ENCODE measurements at places on chromosomes 11 and 22.
A peak's percentile ranks its signal among the peaks of the same experiment; 100 is the strongest.

DNA sequence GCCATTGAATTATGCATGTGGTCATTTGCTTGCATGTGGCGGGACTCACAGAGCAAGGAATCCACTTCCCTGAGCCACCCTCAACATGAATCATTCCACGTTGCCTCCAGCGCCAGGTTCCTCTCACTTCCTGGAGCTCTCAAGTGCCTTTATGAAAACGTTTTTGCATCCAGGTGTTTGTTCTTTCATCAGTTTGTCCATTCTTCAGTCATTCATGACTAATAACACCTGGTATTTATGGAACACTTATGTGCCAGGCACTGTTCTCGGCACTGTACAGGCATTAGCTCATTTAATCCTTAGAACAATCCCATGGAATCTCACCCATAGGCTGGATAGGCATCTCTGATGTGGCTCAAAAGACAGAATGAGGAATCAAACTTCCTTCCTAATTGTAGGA lies 256.1 kb upstream of the SYN3 start:
- no peak for DNase-seq

GRCh38 chr11:134120143-134120850 lies 51.4 kb downstream of the JAM3 start:
- DNase-seq: no peak

DNA sequence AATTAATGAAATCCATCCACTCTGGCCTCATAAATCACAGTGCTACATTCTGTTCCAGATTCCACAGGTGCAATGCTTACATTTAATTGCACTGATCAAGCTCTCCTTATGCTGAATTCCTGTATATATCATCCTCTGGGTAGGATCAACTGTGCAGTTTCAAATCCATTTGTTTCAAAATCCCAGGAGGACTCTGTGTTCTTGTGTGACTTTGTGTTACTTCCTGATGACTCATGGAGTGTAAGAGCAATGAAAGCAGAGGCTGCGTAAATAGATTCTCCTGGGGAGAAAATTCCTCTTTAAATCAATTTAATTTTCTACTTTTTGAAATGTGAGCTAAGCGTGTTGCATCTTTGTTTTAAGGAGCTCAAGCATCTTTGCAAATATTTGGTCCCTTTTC lies 752.7 kb downstream of the METTL15 start:
- peak; percentile 27 for DNase-seq

DNA sequence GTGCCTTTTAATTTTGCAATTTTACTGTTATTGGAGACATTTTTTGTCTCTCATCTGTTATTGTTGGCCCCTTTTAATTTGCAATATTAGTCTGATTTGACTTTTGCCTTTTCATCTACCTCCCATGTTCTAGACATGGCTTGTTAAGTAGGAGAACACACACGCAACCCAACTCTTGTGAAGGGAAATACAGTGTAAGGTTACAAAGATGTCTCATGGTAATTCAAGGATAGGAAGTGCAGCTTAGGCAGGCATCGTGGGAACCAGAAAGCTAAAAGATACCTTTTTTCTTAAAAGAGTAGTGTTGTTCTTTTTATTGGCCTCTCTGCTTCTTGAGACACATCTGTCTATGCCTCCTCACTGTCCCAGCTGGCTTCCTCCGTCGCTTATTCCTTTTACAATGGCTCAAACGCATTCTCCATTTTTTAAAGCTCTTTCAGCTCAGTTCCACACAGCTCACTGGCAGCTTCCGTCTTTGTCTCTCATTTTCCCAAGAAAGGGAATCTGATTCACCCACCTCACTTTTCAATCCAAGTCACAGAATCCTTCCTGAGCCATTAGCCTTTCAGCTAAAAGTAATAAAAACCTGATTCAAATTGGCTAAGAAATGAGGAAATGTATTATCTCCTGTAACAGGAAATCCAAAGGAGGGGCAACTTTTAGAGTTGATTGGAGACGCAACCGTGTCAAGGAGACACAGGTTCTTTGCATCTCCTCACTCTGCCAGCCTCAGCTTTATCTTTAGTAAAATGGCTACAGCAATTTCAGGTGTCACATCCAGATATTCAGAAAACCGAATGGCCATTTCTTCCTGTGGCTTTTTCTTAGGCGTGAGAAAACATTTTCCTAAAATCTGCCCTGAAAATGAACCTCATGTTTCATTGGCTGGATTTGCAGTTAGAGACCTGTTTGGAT lies 57.2 kb downstream of the SIK2 start:
- no peak for DNase-seq

GRCh38 chr11:101323997-101324396 lies 194.4 kb upstream of the PGR start:
- DNase-seq: no peak

DNA sequence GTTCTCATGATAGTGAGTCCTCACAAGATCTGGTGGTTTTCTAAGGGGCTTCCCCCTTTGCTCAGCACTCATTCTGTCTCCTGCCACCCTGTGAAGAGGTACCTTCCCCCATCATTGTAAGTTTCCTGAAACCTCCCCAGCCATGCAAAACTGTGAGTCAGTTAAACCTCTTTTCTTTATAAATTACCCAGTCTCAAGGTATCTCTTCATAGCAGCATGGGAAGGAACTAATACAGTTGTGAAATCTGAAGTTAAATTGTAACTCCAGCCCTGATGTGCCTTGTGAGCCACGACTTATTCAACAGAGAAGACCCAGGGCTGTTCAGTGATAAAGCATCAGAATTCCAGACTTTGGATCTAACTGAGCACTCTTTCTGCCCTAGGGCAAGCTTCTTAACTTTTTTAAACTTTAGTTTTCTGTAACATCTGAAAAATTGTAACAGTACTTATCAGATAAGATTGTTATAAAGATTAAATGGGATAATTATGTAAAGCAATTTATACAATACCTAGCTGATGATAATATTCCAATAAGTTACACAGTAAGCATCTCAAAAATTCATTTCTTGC lies 220.0 kb downstream of the TRPC6 start:
- DNase-seq: no peak

DNA sequence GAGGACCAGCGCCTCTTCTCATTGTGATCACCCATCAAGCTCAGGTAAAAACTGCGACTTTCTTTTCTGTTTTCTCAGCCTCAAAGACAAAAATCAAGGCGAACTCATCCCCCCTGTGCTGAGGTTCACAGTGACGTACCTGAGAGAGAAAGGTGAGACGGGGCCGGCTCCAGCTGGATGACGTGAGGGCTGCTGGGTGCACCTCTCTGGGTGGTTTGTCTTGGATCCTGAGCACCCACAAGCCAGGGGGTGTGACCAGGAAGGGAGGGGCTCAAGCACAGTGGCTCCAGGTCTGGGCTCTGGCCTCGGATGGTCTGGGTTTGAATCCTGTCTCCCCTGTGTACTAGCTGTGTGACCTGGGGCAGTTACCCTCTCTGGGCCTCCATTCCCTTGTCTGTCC lies 92.8 kb downstream of the ARHGAP8 start:
- DNase-seq: no peak

All from HFF-Myc (cell line).